ENCODE measurements at places on chromosomes 13 and 19.

DNA sequence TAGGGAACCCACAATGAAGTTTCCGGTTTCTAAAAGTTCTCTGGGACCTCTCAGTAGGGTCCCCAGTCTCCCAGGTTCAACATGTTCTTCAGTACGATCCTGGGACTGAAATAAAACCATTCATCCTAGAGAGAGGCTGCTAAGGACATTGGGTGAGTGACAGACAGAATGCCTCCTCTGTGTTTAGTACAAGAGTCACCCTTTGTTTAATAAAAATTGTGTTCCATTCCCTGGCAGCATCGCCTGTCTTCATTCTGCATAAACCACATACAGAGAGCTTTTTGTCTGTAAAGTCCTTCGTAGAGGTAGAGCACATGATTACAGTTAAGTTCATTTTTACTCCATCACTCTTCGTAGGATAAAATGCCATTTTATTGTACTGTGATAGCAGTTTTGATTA lies 95.3 kb upstream of the GPR12 start:
- DNase-seq: no peak

DNA sequence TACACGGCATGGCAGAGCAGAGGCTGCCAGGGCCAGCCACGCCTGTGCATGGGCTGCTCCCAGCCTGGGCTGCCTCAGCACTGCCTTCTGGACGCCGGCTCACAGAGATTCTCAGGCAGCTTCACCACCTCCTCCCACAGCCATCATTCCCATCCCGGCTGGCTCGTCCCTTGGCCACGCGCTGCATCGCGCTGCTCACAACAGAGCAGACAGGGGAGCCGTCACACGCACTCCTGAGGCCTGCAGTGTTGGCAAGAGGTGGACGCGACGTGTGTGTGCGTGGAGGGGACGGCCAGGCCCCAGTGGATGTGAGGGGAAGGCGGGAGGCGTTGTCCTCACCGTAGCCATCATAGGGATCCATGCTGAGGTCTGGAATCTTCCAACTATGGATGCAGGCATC lies 7.6 kb upstream of the PRKD2 start:
- DNase-seq: no peak

DNA sequence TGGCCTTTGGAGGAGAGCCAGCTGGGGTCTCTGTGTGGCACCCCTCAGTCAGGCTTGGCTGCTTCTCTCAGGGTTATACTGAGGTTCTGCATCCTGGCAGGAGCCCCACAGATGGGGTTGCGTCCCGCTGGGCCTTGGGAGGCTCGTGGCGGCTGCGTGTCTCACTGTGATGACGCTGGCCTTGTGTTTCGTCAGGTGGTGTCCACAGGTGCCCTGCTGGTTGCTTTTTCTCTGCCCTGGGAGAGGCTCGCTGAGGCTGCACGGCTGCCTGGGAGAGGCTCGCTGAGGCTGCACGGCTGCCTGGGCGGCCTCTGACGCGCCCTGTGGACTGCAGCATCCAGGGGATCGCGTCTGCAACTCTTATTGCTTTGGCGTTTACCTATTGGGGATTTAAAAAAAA lies 15.4 kb downstream of the DOT1L start:
- DNase-seq: no peak

DNA sequence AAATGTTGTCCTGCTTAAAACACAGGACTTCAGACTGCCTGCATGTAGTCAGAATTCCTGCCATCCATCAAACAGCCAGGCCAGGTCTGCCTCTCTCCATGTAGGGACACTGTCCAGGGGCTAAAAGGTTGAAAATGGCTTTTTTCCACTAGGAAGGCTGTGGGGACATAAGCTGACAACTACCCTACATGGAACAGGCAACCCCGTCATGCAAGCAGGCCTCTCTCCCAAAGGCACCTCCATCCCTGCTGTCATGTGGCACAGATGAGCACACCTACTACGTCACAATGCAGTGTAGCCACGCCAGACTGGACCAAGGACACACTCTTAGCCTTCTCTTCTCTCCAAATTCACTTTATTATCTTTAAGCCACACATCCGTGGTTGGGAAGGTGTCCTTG lies 40.8 kb downstream of the LATS2 start:
- no peak for DNase-seq

All from LNCaP clone FGC (cell line).